Naive thymus-derived CD4-positive, alpha-beta T cell (primary cell): ENCODE measurements at places on chromosomes 12 and 14. TPM values are rescaled to one million over a fixed set of nuclear protein-coding genes. Genes with fewer than 3 reads are reported as not detected.
A peak's percentile ranks its signal among the peaks of the same experiment; 100 is the strongest.

The UBE3B gene
- 25.1 TPM for polyA plus RNA-seq

The CLEC4D gene
- not detected for polyA plus RNA-seq

- no peaks in the 10 kb centered on the region for H3K4me1 ChIP-seq
- no peaks in the 10 kb centered on the region for H3K36me3 ChIP-seq
- H3K27ac ChIP-seq: peak overlapping the region; percentile 93
- H3K27me3 ChIP-seq: no peaks in the 10 kb centered on the region
Measured at GRCh38 chr14:102554821-102555819, 37.3 kb upstream of the RCOR1 start.

- H3K36me3 ChIP-seq: peaks cover 7% of the 10 kb centered on the region
- DNase-seq: no peak
- no peak overlapping the region for H3K27ac ChIP-seq
- no peaks in the 10 kb centered on the region for H3K4me1 ChIP-seq
- no peak overlapping the region for H3K4me3 ChIP-seq
- H3K27me3 ChIP-seq: no peaks in the 10 kb centered on the region
Measured at GRCh38 chr12:123748661-123749060, 13.4 kb upstream of the DNAH10 start.

DNA sequence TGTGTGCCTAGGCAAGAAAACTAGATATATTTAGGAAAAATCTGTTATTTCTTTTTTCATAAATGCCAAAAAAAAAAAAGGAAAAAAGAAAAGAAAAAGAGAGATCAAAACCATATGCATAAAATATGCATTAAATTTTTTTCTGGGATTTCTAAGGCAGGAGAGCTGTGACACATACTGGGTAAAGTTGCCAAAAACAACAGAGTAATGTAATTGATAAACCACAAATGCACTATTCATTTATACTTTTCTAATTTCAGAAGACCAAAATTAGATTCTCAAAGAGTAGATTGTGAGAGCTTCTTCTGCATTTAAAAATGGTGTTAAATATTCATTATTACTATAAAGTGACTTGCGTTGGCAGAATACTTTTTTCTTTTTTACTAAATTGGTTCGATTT, 673.8 kb upstream of the MGAT4C start:
- no peak overlapping the region for H3K4me3 ChIP-seq
- H3K4me1 ChIP-seq: no peaks in the 10 kb centered on the region
- no peaks in the 10 kb centered on the region for H3K27me3 ChIP-seq
- no peak for DNase-seq

DNA sequence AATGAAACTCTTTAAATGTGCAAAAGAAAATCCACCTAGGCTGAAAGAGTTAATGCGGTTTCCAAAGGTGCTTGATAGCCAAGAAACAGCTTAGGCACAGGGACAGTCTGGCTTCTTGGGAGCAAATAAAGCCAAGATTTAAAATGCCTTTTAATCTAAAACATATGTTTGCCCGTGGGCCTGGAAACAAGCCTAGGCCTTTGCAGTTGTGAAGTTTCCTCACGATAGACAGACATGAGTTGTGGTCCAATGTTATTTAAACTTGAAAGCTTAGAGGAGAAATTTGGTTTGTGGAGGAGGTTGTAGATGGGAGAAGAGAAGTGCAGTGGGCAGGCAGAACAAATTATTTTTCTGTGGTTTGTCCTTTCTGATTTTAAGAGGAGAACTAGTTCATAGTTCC, 29.8 kb downstream of the PROX2 start:
- H3K36me3 ChIP-seq: no peaks in the 10 kb centered on the region
- H3K27ac ChIP-seq: no peak overlapping the region
- no peak overlapping the region for H3K4me3 ChIP-seq
- H3K27me3 ChIP-seq: no peaks in the 10 kb centered on the region

The C1S gene
- not detected for polyA plus RNA-seq

GRCh38 chr12:52063981-52064649, 5.7 kb upstream of the ATG101 start:
- no peak for DNase-seq
- no peaks in the 10 kb centered on the region for H3K36me3 ChIP-seq
- no peak overlapping the region for H3K4me3 ChIP-seq
- H3K4me1 ChIP-seq: peaks cover 1% of the 10 kb centered on the region

DNA sequence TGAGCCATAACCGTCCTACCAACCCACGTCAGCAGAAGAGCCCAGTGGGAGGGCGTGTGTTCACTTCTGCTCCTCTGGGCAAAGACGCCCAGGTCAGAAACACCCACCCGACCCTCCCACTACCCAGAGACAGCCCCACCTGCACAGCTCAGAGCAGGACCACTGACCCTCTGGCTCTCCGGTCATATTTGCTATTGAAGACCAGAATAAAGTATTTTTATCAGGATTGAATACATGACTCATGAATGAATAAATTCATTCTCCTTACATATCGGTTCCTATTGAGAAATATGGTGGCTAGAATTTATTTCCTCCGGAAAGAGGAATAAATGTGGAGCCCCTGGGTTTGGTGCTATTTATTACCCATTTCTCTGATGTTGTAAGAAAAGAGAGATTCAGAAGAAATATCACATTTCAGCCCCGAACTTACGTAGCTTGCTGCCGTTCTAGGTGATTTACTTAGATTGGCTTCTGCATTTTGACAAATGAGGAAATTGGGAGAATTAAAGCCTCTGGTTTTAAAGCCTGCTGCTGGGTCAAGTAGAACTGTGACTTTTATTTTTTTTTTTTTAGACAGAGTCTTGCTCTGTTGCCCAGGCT, 36.4 kb upstream of the P2RX7 start:
- no peaks in the 10 kb centered on the region for H3K27me3 ChIP-seq
- DNase-seq: no peak
- no peaks in the 10 kb centered on the region for H3K36me3 ChIP-seq
- no peak overlapping the region for H3K27ac ChIP-seq
- peak overlapping the region; percentile 66 for H3K4me3 ChIP-seq

DNA sequence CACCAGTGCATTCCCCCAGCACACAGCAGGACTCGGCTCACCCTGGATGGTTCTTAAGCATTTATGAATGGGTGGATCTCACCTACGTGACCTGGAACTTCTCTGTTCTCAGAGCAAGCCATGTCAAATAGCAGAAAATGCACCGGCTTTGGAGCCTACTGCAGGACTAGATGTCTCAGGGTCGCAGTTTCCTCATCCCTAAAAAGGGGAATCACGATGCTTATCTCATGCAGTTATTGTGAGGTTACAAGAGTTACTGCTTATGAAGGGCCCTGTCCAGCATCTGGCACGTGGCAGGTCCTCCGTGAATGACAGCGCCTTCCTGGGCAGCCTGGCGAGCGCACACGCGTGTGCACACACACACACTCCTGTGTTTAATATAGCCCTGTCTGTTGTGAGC, 128.5 kb downstream of the ETV6 start:
- no peak overlapping the region for H3K4me3 ChIP-seq
- H3K4me1 ChIP-seq: no peaks in the 10 kb centered on the region
- no peaks in the 10 kb centered on the region for H3K27me3 ChIP-seq
- no peak overlapping the region for H3K27ac ChIP-seq
- DNase-seq: no peak
